NCI-H1092 treated with DMSO at 0.1 percent for 48 hours (cell line): ENCODE measurements at places on chromosomes 3 and 15.

DNA sequence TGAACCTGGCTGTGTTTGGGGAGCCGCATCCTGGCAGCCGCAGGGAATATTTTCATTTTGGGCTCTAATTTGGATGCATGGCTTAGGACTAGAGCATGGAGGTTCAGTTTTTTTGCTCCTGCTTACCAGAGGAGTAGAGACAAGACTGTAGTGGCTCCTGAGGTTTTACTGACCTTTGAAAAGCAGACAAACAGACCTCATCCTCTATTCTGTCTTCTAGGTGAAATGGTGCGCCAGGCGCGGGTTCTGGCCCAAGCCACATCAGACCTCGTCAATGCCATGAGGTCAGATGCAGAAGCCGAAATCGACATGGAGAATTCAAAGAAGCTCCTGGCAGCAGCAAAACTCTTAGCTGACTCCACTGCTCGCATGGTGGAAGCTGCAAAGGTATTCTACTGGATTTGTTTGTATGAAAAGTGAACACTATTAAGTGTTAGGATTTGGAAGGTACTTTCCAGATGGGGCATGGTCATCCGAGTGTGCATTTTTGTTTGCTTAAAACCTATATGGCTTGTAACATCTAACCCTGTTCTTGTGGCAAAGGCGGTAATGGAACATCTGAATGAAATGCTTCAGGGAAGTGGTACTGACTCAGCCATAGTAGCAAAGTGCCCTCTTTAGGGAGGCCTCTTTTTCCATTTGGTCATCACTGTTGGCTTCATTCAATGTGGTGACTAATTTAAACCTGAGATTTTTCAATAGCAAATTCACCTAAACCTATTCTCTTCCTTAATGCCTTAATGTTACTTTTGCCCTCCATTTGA, 330.7 kb upstream of the TPM1 start:
- DNase-seq = no peak

- no peak for DNase-seq
Observed at GRCh38 chr3:12978682-12979081, 94.5 kb downstream of the IQSEC1 start.

- DNase-seq = no peak
Observed at GRCh38 chr3:101976473-101976872, 127.2 kb downstream of the NFKBIZ start.

- DNase-seq = no peak
Observed at GRCh38 chr3:43581343-43581742, 40.5 kb downstream of the ANO10 start.

DNA sequence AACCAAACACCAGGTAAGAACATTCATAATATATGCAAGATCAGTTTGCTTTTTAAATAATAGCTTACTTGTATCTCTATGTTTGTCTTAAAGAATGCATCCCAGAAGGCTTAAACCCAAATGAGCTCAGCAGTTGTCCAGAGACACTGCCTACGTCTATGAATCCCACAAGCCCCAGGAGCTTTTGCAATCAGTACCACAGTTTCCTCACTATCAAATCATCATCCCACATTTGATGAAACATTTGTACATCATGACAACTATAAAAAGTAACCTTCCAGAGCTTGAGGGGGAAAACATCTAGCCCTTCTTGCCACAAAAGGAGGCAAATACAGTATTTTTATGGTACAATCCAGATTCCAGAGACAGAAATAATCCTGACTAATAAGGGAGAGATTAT, 63.7 kb downstream of the ATP8B4 start:
- DNase-seq = no peak

DNA sequence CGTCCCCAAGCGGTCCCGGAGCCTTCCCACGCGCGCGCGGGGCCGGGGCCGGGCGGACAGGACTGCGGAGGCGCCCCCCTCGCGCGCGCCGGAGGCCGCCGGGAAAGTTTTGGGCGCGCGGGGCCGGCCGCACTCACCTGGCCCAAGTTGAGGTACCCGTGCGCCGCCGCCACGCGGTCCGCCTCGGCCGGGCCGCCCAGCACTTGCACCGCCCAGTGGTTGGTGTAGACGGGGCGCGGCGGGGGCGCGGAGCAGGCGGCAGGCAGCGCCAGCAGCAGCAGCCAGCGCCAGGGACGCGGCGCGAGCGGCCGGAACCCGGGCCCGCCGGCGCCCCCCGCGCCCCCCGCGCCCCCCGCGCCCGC, 289 bp downstream of the PCSK6 start:
- no peak for DNase-seq
